ENCODE measurements at places on chromosomes 11 and 22.

DNA sequence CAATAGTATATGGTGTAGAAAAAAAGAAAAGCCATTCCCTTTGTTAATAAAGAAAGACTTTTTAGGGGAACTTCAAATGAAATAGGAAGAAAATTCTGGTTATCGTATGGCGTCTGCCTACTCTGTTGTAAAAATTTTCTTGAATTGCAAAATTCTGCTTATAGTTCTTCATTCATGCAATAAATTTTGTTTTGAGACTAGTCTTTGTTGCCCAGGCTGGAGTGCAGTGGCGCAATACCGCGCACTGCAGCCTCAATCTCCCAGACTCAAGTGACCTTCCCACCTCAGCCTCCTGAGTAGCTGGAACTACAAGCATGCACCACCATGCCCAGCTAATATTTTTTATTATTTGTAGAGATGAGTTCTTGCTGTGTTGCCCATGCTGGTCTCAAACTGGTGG, 5.8 kb downstream of the DDIAS start:
- no peak for DNase-seq

DNA sequence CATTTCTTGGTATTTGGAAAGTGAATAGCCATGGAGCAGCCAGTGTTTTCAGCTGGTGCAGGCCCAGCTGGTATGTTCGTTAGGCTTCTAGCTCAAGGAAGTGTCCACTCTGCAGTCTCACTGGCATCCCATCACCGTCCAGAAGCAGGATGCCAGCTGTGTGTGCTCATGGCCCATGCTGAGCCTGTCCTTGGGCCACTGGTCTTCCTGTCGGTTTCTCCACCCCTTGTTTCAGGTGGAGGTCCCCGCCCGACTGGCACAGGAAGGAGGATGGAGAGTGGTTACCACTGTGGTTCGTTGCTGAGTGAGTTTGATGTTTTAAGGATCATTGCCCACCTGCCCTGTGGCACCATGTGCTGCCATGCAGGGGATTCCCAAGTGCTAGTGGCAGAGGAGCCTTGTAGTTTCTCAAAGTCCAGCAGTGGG, 63.7 kb downstream of the MED15 start:
- DNase-seq: no peak

- DNase-seq: no peak
Measured at GRCh38 chr11:120199613-120200012, 11.2 kb upstream of the OAF start.

- DNase-seq: no peak
Measured at GRCh38 chr11:71242391-71242790, 10.0 kb downstream of the SHANK2 start.

- DNase-seq: no peak
Measured at GRCh38 chr11:43498561-43498960, 139.8 kb downstream of the TTC17 start.

Measured in AG20443 (cell line).